ENCODE measurements at places on chromosomes 11 and 22.

- peak; percentile 5 for DNase-seq
These were observed 73.3 kb downstream of the PRSS23 start for GRCh38 chr11:86873573-86874083.

GRCh38 chr11:133898770-133899115, 53.4 kb upstream of the SPATA19 start:
- DNase-seq, result no peak

GRCh38 chr11:111413849-111414248, 34.8 kb upstream of the POU2AF1 start:
- DNase-seq, result no peak

DNA sequence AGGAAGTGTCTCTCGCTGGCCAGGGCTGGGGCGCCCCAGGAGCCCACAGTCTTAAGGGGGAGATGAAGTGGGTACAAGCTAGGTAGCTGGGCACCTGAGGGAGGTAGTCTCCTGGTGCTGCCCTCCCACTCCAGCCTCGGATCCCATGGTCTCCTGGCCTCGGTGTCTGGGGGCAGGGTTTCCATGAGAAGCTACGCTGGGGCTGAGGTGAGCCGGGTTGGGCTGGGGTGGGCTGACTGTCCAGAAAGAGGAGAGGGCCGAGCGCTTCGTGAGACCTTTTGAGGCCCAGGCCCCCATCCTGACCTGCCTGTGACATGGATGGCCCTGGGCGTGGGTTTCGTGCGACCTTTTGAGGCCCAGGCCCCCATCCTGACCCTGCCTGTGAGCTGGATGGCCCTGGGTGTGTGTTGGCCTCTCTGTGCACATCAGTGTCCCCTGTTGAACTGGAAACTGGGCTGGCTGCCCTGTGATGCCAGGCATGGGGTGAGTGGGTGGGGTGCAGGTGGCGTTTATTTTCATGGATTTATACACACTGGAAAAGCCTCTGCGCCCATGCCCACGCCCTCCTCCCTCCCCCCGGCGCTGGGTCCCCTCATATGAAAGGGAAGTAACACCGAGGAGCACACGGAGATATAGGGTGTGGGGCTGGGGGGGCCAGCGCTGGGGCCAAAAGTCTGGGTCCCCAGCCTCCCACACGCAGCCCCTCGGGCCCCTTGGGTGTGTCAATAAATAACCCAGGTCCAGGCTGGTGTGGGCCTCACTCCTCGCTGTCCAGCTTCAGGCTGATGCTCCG, 8.6 kb downstream of the AIP start:
- DNase-seq, result no peak

GRCh38 chr11:1006762-1007161, 29.8 kb downstream of the MUC6 start:
- no peak for DNase-seq

DNA sequence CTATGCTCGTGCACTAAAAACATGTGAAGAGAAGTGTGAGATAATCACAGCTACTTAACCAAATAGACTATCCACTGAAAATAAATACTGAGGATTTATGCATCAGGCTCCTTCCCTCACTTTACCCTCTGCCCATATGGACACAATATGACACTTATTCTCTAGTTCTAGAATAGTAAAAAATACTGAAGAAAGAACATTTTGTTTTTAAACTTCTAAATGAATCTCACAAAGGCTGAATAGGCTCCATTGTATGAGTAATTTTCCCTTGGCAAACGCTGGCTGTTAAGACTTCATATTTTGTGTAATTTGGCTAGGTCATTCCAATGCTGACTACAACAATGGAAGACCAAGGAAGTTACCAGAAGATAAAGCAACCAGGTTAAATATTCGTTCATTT, 9.9 kb downstream of the HPS5 start:
- DNase-seq, result no peak

- no peak for DNase-seq
These were observed 8.2 kb downstream of the CREB3L1 start for GRCh38 chr11:46285594-46286033.

DNA sequence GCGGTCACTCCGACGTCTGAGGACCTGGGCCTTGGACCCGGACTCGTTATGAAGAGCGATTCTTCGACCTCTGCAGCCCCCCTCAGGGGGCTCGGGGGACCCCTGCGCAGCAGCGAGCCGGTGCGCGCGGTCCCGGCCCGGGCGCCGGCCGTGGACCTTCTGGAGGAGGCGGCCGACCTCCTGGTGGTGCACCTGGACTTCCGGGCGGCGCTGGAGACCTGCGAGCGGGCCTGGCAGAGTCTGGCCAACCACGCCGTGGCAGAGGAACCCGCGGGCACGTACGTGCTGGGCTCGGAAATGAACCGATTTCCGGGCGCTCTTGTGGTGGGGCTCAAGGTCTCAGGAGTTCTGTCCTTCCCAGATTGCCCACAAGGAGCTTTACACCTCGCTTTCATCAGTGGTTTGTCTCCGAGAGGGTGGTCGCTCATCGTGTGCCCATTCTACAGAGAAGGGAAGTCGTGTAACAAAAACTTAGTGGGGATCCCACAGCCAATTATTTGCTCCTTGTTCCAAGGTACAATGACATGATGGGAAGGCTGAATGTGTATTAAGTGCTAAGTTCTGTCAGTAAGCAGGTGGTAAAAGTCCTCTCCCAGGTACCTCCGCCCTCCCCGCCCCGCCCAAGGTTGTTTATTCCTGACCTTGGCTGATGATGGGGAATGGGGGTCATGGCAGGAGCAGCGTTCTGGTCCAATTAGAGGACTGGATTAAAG, 695 bp downstream of the PEX26 start:
- DNase-seq, result peak; percentile 63

GRCh38 chr11:119784421-119784820, 55.4 kb upstream of the NECTIN1 start:
- no peak for DNase-seq

DNA sequence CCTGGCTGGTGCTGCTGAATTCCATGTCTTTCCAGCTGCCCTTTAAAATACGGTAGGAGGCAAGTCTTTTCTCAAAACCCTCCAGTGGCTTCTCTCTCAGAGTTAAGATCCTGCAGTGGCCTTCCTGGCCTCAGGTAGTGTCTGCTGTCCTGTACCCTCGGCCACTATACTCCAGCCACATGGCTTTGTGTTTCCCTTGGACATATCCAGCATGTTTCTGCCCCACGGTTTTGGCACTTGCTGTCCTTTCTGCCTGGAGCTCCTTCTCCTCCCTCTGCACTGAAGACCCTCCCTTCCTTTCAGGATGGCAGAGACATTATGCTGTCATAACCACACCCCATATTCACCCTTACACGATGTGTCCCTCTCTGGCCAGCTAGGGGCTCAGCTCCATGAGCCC, 76.5 kb upstream of the B3GAT1 start:
- no peak for DNase-seq

DNA sequence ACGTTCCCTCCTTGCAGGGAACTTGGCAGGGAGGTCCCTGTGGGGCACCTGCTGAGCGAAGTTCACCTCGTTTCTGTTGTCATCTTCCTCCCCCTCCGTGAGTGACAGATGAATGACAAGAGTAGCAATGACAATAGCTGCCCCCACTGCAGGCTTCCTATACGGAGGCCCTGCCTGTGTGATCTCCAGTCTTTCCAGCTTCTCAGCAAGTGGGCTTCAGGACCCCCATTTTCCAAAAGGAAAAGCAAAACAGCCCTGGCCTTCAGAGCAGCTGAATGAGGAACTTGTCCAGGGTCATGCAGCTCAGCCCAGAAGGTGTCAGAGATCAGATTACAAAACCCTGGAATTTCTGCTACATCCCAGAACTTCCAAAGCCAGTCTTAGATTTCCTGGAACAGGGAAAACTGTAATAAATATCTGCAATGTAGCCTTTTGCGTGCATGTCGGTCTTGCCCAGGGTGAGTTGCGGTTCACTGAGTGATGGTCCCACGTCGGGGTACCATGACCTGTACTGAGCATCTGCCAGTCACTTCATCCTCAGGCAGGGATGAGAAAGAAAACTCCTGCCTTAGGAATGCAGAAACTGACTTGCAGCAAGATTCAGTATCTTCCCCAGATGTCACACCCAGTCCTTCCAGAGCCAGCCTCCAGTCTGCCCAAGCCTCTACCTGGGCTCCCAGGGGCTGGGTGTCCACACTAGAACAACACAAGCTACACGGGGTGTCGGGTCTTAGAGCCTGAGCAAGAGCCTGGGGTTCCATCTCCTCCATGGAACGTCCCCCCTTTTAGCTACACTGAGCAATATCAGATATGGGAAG, 1457.0 kb downstream of the BRD1 start:
- no peak for DNase-seq

GRCh38 chr11:108648528-108648885, 16.4 kb upstream of the DDX10 start:
- no peak for DNase-seq

DNA sequence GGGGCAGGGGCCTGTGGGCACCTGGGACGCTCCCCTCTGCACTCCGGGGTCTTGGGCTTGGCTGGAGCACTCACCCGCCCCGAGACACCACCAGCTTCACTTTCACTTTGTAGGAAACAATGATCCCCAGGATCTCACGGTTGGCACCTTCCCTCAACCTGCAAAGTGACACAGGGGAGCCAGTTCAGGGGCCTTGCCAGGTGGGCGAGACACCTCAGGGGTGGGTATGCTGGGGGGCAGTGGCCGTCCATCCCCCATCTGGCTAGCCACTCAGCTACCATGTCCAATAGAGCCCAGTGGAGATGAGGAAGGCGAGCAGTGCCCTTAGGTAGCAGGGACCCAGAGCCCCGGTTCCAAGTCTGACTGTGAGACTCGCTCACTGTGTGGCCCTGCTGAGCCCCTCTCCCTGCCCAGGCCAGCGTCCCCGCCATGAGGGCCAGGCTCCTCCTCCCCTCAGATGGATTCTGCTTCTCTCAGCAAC, 32.3 kb downstream of the TPBGL start:
- no peak for DNase-seq

GRCh38 chr11:68813773-68814172, 27.9 kb downstream of the CPT1A start:
- no peak for DNase-seq

DNA sequence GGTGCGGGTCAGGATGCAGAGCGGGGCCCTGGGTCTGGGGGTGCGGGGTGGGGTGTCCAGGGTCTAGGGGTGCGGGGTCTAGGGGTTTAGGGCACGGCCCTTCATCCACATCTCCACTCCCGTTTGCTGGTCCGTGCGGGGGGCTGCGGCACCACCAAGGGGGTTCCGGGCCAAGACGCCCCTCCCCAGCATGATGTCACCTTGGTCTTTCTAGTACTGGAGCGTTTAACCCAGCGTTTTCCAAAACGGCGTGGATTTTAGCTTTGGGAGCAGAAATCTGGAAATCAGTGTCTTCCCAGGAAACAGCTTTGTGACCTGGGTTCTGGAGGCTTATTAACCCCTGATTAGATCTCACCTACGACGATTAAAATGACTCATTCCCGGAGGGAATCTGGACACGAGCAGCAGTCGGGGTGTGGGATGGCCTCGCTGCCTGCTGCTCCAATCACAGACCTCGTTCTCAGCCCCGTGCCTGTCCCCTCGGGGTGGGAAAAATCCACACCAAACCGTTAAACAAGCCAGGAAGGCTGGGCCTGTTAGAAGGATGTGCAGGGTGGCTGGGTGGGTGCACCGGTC, 759 bp downstream of the AP2A2 start:
- peak; percentile 50 for DNase-seq

DNA sequence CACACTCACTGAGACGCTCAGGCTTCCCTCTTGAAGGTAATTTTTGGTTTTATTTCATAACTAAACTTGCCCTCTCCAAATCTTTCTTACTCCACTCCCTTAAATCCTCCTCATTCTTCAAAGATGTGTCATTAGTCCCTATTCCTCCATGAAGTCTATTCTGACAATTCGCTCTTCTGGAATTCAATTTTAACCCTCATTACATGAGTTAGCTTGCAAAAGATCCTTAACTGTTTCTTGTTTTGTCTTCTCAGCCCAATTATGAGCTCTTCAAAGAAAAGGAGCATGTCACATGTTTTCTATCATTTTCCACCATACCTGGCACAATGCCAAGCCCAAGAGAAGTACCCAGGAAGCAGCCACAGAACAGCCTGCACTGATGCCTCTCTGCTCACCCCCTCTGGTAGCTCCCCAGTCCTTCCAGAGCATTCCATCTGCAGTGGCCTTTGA, 13.0 kb downstream of the GALNT18 start:
- peak; percentile 31 for DNase-seq

GRCh38 chr11:67195971-67196456, 70.3 kb upstream of the GRK2 start:
- DNase-seq, result no peak

DNA sequence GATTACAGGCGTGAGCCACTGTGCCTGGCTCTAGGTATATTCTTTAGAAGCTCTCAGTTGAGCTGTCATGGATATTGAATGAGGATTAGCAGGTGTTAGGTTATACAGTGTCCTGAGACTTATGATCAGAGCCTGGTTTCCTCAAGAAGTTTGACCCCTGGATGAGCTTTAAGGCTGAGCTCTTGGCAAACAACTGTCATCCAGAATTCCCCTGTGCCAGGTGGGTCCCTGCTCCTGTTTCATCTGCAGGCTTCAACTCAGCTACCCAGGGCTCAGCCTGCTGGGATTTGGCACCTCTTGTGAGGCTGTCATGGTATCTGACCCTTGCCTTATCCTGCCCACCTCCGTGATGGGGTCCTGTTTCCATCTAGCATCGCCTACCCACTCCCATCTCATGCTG, 24.3 kb downstream of the SERPINH1 start:
- no peak for DNase-seq
